ENCODE measurements at places on chromosomes 5 and 9.

DNA sequence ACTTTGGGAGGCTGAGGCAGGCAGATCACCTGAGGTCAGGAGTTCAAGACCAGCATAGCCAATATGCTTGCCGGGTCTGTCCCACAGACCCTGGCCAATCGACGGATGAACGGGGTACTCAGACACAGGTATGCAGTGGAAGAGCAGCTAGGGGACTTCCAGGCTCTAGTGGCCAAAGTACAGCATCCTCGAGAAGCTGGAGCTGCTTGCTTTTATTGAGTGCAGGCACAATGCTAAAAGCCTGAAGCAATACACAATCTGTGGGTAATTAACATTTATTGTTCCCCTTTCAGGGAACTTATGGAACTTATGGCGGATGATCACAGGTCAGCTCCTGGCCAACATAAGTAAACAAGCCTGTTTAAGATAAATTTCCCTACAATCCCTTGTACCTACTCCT lies 32.8 kb upstream of the SEMA4D start:
- no peaks in the 10 kb centered on the region for H3K27me3 ChIP-seq
- H3K36me3 ChIP-seq = no peaks in the 10 kb centered on the region
- no peaks in the 10 kb centered on the region for H3K4me1 ChIP-seq
- DNase-seq = no peak
- no peak overlapping the region for H3K27ac ChIP-seq

- no peaks in the 10 kb centered on the region for H3K36me3 ChIP-seq
- DNase-seq = no peak
- no peaks in the 10 kb centered on the region for H3K4me1 ChIP-seq
- H3K27me3 ChIP-seq = no peaks in the 10 kb centered on the region
- no peak overlapping the region for H3K4me3 ChIP-seq
- H3K27ac ChIP-seq = no peak overlapping the region
Measured at GRCh38 chr5:7186818-7187217, 209.1 kb upstream of the ADCY2 start.

DNA sequence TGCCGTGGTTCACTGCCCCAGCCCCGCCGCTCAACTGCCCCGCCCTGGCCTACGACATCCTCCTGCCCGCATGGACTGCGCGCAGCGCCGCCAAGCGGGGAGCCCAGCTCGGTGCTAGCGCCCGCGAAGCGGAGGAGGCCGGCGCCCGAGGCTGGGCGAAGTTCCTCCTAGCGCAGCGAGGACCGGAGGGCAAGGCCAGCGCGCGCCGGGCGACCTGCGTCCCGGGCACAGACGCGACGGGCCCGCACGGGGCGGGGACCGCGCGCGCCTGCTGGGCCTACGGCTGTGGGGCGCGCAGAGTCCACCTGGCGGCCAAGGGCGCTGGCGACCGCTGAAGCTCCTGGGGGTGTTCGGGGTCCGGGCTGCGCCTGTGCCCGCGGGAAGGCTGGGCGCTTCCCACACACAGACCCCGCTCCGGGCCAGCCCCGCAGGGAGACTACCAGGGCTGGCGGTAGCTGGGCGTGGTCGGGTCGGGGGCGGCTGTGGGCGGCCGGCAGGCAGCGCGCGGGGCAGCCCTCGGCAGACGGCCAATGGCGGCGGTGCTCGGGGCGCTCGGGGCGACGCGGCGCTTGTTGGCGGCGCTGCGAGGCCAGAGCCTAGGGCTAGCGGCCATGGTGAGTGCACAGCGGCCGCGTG lies at the start of gene PCBD2:
PCBD2 (plus strand) TSS at position 522 of the 636 bp plus-strand sequence; CDS start at position 531, 9 bp downstream.
- H3K27ac ChIP-seq = peak within 1 kb of the TSS; percentile 97
- no peaks in the 10 kb centered on the region for H3K27me3 ChIP-seq
- H3K36me3 ChIP-seq = no peaks in the 10 kb centered on the region
- H3K4me1 ChIP-seq = no peaks in the 10 kb centered on the region
- DNase-seq = peak; percentile 87

- H3K4me1 ChIP-seq = no peaks in the 10 kb centered on the region
- no peaks in the 10 kb centered on the region for H3K27me3 ChIP-seq
- DNase-seq = no peak
- H3K27ac ChIP-seq = no peak overlapping the region
- no peaks in the 10 kb centered on the region for H3K36me3 ChIP-seq
Measured at GRCh38 chr5:127563136-127563535, 45.7 kb downstream of the PRRC1 start.

DNA sequence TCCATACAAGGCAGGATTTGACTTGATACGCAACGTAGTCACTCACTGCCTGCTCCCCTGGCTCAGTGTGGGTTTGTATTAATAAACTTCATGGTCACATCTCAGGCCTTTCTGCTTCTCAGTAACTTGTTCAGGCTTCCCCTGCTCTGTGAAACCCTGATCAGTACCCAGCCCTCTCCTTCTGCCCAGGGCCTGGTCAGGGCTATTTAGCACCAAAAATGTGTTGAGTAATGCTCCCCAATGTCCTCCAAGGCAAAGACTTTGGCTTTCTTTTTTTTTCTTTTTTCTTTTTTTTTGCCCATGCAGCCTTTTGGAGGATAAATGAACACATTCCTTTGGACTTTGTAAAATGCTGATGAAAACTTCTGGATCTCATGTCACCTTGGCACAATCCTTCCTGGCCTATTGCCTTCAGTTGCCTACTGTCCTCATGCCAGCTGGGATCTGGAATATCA lies 399.2 kb upstream of the KLF4 start:
- H3K36me3 ChIP-seq = no peaks in the 10 kb centered on the region
- DNase-seq = no peak
- H3K4me3 ChIP-seq = no peak overlapping the region

DNA sequence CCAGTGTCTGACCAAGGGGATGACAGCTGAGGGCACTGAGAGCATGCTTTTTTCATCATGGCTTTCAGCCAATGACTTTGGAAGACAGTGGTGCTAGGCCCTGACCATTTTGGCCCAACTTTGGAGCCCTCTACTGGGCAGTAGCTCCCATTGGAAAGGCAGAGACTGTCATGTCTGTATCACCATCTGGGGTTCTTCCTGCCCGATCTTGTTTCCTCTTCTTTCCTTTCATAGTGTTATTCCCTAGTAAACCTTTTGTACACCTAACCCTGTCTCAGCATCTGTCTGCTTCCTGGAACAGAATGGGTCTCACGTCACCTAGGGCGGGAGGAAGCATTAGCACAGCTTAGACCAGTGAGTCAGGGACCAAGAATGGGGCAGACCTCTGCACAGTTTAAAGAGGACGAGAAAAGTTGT lies 97.4 kb upstream of the MAST4 start:
- no peak overlapping the region for H3K27ac ChIP-seq
- DNase-seq = no peak
- no peak overlapping the region for H3K4me3 ChIP-seq
- H3K4me1 ChIP-seq = no peaks in the 10 kb centered on the region

All from breast epithelium (tissue), 4 donors.